ENCODE measurements at places on chromosomes 6 and 20. TPM values are rescaled to one million over a fixed set of nuclear protein-coding genes. Genes with fewer than 3 reads are reported as not detected.

Gene SIGLEC1
- total RNA-seq: not detected

Gene RRAGD
- 3.1 TPM for total RNA-seq

Gene OXT
- not detected for total RNA-seq

Gene SLC22A23
- total RNA-seq: 12.1 TPM

Gene RTEL1
- total RNA-seq: 6.4 TPM

Gene ID4
- 2.6 TPM for total RNA-seq

Gene MMS22L
- 12.6 TPM for total RNA-seq

Gene FUT9
- total RNA-seq: not detected

Gene SCRT2
- total RNA-seq: not detected

Gene PPP1R3G
- 1.6 TPM for total RNA-seq

Gene ZSCAN23
- not detected for total RNA-seq

Gene NMBR
- not detected for total RNA-seq

Gene TPBG
- total RNA-seq: 42.7 TPM

Gene KCNQ2
- total RNA-seq: 0.50 TPM

Gene SMOC2
- not detected for total RNA-seq

Gene GPX6
- not detected for total RNA-seq

Gene HMGN3
- 48.3 TPM for total RNA-seq

Gene KIAA1755
- total RNA-seq: 0.14 TPM

Gene ESR1
- not detected for total RNA-seq

Gene PRELID3B
- total RNA-seq: 57.2 TPM

Gene ATP6V1G2
- total RNA-seq: 0.62 TPM

Gene CLPSL1
- not detected for total RNA-seq

Gene VTA1
- 45.6 TPM for total RNA-seq

Gene HCK
- not detected for total RNA-seq

Gene DLK2
- total RNA-seq: 5.0 TPM

Gene CFAP61
- total RNA-seq: 0.45 TPM

Gene ARFGEF3
- total RNA-seq: 0.63 TPM

Gene SLC22A2
- not detected for total RNA-seq

Gene ALDH8A1
- total RNA-seq: 0.40 TPM

Gene EYS
- total RNA-seq: not detected

Gene CST2
- 0.44 TPM for total RNA-seq

Gene SLC17A1
- not detected for total RNA-seq

Gene POPDC3
- 30.1 TPM for total RNA-seq

Gene FAM209B
- not detected for total RNA-seq

Gene BACH2
- 0.33 TPM for total RNA-seq

Gene COL21A1
- 0.81 TPM for total RNA-seq

Gene SLC32A1
- not detected for total RNA-seq

Gene NRN1
- total RNA-seq: 0.79 TPM

Gene COL9A1
- not detected for total RNA-seq

Gene EPPIN
- not detected for total RNA-seq

Gene SGK2
- total RNA-seq: 5.6 TPM

Gene PRSS16
- 4.7 TPM for total RNA-seq

Gene PKIG
- total RNA-seq: 39.7 TPM

Gene SLC22A7
- not detected for total RNA-seq
